ENCODE measurements at places on chromosomes 12 and 14. TPM values are rescaled to one million over a fixed set of nuclear protein-coding genes. Genes with fewer than 3 reads are reported as not detected.

- no peak for DNase-seq
These were observed 51.7 kb downstream of the SMOC1 start for GRCh38 chr14:69930780-69931379.

DNA sequence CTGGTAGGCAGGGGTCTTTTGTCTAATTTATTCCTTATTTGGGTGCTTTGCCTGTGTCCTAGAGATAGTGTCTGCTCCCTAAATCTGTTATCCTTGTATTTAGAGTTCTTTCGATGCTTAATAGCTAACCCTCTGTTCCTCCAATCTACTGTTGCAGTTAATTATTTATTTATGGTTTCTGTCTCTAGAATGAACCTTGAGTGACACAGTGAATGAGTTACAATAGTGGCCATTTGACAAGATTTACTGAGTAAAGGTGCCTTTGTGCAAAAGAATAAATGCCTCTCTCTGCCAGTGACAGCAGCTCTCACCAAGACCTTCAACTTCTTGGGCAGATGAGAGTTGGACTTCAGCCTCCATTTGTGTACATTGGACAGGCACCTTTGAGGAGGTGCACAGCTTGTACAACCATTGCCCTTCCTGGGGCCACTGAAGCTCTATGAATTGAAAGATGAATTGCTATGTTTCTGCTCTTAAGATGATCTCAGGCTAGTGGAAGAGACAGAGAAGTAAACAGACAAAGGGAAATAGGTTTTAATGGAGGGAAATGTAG, 165.9 kb downstream of the DERA start:
- DNase-seq = no peak

DNA sequence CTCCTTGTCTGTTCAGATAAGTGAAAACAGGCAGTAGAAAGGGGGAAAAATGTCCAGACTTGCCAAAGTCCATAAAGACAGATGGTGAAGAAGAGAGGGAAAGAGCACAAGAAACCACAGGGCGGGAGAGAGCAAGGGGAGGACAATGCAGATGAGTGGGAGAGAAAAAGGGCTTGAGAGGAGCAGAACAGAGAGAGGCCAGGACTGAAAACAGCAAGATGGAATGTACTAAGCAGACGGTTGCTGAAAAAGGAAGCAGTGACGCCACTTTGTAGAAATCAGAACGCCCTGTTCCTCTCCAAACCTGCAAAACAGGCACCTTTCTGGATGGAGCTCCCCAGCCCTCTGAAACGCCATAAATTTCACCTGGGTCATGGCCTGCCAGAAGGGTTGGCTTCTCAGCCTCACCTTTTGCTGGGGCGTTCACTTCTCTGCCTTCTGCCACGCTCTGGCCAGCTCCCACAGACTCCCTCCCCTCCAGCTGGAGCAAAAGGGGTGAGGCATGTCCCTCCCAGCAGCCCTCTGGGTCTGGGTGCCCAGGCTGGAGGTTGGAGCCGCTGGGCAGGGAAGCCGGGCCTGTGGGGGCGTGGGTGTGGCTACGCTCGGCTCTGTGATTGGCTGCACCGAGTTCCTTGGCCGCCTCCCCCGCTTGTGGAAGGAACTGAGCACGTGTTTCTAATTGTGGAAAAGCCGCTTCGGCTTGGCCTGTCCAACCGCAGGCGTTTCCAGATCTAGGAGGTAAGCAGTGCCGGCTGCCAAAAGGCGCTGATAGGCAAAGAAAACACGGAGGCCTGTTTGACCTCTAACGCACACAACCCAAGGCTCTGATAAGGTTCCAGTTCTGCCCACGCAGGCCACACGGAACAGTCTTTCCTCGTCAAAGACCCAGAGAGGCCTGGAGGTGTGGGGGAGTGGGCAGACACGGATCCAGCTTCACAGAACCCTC, 29.3 kb downstream of the SLC7A8 start:
- peak; percentile 86 for DNase-seq

DACT1 gene
- 7.2 TPM for total RNA-seq

GRCh38 chr12:41802803-41803202, 341.9 kb downstream of the GXYLT1 start:
- no peak for DNase-seq

CMA1 gene
- total RNA-seq = 0.32 TPM

DNA sequence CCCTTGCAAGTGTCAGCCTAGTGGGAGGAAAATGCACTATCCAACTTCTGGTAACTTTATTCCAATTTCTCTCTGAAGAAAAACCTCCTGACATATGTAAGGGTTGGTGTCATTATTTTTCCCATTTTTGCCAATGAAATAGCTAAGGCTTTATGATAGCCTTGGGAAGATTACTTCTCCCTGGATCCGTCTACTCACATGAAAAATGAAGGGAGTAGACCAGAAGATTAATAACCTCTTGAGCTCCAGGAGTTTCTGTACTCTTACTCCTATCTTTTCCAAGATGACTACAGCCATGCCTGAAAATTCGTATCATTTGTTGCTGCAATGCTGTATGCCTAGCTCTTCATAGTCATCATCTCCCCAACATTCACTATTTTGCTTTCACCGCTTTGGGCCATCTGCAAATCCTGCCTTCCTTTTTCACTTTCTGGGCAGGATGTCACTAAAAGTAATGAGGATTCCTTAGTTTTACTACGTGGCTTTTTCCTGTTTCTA, 18.8 kb downstream of the TC2N start:
- DNase-seq = no peak

GRCh38 chr12:25436206-25437030, 116.7 kb downstream of the LMNTD1 start:
- peak; percentile 52 for DNase-seq

DNA sequence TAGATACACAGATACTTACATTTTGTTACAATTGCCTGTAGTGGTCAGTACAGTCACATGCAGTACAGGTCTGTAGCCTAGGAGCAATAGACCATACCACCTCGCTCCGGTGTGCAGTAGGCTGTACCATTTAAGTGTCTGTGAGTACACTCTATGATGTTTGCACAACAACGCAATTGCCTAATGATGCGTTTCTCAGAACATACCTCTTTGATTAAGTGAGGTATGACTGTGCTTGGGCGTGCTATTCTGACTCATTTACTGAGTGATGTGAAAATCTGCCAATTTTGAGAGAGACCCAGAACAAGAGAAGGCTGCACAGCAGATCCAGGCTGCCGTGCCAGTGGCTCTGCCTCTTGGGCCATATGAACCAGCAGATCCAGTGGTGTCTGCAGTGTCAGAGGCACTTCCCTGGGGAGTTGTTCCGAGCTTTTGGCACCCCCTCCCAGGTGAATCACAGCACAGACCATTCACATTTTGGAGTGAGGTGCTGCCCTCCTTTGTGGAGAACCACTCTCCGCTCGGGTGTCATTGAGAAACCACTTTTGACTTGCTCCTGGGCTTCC, 20.4 kb downstream of the DLK1 start:
- DNase-seq = no peak

- DNase-seq = no peak
These were observed 27.4 kb upstream of the CFL2 start for GRCh38 chr14:34741840-34742239.

GRCh38 chr14:64293976-64294671, at the start of gene ESR2:
ESR2 (minus strand) TSS chr14:64294371; CDS start chr14:64282985, 11,386 bp downstream.
- peak; percentile 47 for DNase-seq

GPR137C gene
- 0.51 TPM for total RNA-seq

GRCh38 chr12:57845478-57846284, 848 bp downstream of the CTDSP2 start:
- peak; percentile 86 for DNase-seq

DNA sequence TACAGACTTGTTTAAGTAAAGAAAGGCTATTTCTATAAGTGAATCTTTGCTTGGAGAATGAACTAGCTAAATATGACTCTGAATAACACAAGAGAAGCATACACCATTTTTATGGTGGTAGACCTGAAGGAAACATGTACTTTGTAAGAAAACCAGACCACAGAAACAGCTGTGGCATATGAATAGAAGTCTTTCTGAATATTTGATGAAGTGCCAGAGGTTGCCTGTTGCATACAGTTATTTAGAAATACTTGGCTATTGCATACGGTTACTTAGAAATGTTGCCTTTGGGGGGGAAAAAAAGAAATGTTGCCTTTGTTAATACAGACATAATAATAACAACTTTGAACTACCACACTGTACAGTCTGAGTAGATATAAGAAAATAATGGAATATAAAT, 16.8 kb upstream of the LEMD3 start:
- no peak for DNase-seq

SPX gene
- 0.13 TPM for total RNA-seq

MYF6 gene
- not detected for total RNA-seq

NAV3 gene
- 2.5 TPM for total RNA-seq

DNA sequence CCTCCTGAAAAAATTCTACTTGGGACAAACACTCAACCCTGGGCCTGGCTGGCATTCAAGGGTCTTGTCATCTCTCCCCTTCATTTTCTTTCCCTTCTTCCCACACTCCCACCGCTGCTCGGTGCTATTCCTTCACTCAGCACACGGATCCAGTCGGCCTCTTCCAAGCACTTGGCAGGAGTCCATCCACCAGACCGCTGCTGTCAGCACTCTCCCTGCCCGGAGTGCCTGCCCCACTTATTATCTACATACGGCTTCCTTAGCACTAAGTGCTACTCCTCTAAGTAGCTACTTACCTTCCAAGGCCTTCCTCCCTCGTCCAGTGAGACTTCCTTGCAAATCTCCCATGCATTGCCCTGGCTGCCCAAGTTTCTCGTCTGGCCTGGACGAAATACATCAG, 29.8 kb downstream of the CALM1 start:
- peak; percentile 48 for DNase-seq

DNA sequence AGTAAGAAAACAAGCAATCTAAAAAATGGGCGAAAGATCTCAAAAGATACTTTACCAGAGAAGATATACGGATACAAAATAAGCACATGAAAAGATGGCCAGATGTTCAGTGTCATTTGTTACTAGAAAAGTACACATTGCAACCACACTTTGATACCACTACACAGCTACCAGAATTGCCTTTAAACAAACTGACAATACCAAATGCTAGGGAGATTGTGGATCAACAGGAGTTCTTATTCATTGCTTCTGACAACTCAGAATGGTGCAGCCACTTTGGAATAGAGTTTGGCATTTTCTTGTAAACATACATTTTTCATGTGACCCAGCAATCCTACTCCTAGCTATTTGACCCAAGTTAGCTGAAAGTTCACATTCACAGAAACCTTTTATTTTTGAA, 136.3 kb downstream of the FUT8 start:
- no peak for DNase-seq

DNA sequence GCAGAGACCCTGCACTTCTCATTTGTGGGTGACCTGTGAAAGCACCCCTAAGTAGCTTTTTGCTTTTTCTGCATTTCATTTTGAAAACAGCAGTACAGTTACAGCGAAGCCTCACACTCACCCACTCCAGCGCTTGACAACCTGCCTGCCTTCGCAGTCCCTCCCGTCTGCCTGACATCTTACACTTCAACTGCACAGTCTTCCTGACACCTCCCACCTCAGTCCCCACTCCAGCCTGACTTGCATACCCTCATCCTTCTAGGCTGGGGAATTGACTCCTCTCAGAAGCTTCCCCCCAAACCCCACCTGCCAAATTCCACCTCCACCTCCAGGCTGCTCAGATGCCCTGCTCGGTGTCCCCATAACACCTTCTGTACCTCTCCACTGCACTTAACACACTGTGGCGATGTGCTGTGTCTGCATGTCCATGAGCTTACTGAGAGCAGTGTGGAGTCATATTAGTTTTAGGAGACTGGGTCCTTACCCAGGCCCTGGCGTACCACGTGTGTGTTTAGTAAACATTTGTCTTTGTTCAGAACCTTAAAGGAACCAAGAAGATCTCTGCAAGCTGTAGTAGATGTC, 159.4 kb downstream of the PRKCH start:
- DNase-seq = no peak

- DNase-seq = no peak
These were observed 18.9 kb downstream of the PYROXD1 start for GRCh38 chr12:21456291-21456780.

- no peak for DNase-seq
These were observed 143.6 kb upstream of the SLC16A7 start for GRCh38 chr12:59452259-59452658.

NEK9 gene
- 104 TPM for total RNA-seq

- no peak for DNase-seq
These were observed at the start of gene CIROP for GRCh38 chr14:23104591-23105347. CIROP (minus strand) TSS chr14:23104989; CDS start chr14:23104920, 69 bp downstream.

- no peak for DNase-seq
These were observed 812.8 kb downstream of the C12orf50 start for GRCh38 chr12:87216436-87216835.

- peak; percentile 89 for DNase-seq
These were observed 6.0 kb upstream of the CHD4 start for GRCh38 chr12:6613015-6613775.

- no peak for DNase-seq
These were observed 685.3 kb downstream of the TRHDE start for GRCh38 chr12:72957454-72957853.

DNA sequence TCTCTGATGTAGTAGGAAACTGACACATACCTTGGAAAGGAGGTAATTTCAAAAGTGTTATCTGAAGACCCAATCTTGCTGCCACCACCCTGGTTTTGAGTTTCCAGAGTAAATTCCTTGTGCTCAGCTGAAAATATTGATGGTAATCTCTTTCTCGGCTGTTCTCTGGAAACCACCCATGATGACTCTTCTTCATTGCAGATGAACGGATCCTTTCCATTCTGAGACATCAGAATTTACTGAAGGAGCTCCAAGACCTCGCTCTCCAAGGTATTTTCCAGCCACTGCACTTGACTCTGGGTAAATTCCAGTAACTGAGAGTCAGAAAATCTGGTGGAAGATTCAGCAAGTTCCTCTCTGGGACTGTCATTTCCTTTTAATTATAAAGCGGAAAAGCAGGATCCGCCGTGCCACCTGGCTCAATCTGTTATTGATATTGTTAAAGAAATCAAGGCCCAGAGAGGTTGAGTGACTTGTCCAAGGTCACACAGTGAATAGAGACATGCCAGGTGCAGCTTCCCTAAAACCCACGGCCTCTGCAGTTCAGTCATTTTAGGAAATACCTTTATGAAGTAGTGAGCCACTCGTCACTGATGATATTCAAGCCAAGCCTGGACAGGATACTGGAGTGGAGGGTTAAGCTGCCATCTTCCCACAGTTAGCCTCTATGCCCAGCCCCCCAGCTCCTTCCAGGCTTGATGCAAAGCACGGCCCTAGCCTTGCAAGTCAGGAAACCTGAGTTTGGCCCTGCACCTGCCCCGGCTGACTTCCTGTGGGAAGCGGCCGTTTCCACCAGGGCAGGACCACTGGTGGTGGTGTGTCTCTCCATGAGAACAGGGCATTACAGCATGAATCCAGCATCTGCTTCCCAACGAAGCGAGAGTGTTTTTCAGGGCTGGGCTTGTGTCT, 4.7 kb downstream of the CHGA start:
- no peak for DNase-seq

Data from mucosa of descending colon (tissue), 3 donors.